Activated naive CD8-positive, alpha-beta T cell treated with anti-CD3 and anti-CD28 coated beads for 36 hours (primary cell): ENCODE measurements at places on chromosomes 7 and 10. TPM values are rescaled to one million over a fixed set of nuclear protein-coding genes. Genes with fewer than 3 reads are reported as not detected.

GRCh38 chr10:101310529-101311184 lies 43.3 kb upstream of the BTRC start:
- peak; percentile 11 for DNase-seq

Gene EPHA1
- 2.3 TPM for total RNA-seq

Gene MTURN
- total RNA-seq = 2.3 TPM

Gene VWC2
- total RNA-seq = not detected

GRCh38 chr10:80390740-80391139 lies 17.6 kb upstream of the PRXL2A start:
- DNase-seq = no peak
